Activated effector memory CD4-positive, alpha-beta T cell treated with anti-CD3 and anti-CD28 coated beads, Interleukin-2, amount 50 U/mL, for 16 hours (primary cell): ENCODE measurements at places on chromosomes 2 and 18.
A peak's percentile ranks its signal among the peaks of the same experiment; 100 is the strongest.

- no peak for DNase-seq
These were observed 101.4 kb downstream of the PTRHD1 start for GRCh38 chr2:24691806-24692205.

DNA sequence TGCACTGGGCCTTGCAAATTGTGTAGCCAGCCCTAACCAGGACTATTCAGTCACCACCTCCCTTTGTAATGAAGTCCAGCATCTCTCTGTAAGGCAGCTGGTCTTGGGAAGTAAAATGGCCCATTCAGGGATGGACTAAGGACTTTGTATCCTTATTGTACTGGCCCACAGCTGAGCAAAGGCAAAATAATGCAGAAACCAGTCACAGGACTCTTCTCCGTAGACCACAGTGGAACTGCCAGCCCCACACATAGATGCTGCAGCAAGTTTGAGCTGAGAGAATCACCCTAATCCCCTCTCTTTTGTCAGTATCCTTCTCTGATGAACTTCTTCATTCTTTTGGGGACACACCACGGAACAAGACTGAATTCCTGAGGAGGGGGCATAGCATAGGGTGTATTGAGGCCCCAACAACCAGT is 73.6 kb upstream of the RTN4 start:
- no peak for DNase-seq

DNA sequence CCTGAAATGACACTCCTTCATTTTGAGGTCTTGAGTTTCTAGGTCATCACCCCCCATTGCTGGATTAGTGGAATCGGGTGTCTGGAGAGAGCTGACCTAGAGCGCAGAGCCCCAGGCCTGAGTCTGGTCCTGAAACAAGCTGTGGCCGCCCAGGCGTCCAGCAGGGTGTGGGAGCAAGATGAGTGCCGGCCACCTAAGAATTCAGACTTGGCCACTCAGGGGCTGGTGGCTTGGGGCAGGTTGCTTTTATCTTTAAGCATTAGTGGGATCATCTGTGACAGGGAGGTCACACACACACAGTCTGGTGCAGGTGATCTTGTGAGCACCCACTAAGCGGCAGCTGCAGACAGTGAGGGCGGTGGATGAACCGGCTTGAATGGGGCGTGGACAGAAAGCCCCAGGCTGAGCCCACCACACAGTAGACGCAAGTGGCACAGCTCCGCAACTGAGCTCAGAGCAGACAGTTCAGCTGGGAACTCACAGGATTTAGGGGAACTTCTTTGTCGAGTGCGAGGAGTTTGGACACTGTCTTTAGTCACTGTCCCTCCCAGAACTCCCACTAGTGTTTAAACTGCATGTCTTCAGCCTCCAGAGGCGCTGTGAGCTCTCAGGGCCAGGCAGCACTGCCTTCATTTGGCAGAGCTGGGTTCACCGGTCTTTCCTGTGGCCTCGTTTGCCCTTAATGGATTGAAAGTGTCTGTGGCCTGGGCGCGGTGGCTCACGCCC is 21.5 kb downstream of the ITGB1BP1 start:
- DNase-seq, result peak; percentile 31

GRCh38 chr18:56148373-56148772 is 490.0 kb downstream of the TXNL1 start:
- DNase-seq, result no peak

GRCh38 chr2:115083225-115083624 is 640.8 kb downstream of the DPP10 start:
- no peak for DNase-seq

GRCh38 chr2:128425216-128425615 is 106.5 kb upstream of the HS6ST1 start:
- DNase-seq, result no peak

- DNase-seq, result peak; percentile 56
These were observed 107.4 kb downstream of the POLR1A start for GRCh38 chr2:85998071-85998991.

- DNase-seq, result no peak
These were observed 8.1 kb downstream of the FBXO48 start for GRCh38 chr2:68458981-68459380.

GRCh38 chr2:166167449-166167848 is 39.6 kb upstream of the SCN1A start:
- no peak for DNase-seq

DNA sequence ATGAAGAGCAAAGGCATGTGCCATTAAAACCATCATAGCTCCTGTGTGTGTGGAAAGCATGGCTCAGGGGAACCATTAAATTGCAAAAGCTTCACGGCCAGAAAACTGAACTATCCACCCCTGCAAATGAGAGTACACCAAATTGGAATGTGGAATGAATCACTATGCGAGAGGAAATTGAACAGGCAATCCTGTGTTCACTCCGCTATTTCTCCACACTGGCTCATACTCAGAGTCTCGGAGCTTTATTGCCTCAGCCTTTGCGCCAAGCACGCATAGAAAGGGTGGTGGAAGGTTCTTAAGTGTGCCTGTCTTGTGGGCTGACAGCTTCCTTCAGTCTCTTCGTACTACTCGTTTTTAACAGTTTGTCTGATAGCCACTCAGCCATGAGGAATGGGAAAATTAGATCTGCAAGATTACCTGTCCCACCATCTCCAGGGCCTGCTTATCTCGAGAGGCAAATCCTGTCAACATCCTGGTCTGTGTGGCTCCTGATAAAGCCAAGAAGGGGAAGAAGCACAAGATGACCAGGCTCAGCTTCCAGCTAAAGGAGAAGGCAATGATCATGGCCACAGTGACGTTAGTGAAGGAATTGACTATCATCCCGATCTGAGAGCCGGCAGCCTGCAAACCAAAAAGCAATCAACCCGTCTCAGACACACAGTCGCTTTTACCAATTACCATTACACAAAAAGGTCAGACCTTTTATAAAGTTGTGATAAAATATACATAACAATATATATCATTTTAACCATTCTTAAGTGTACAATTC is 34.9 kb downstream of the G6PC2 start:
- no peak for DNase-seq

- no peak for DNase-seq
These were observed 84.0 kb downstream of the LIPG start for GRCh38 chr18:49645841-49646351.

GRCh38 chr2:226873051-226873620 is 37.3 kb downstream of the RHBDD1 start:
- DNase-seq, result no peak

DNA sequence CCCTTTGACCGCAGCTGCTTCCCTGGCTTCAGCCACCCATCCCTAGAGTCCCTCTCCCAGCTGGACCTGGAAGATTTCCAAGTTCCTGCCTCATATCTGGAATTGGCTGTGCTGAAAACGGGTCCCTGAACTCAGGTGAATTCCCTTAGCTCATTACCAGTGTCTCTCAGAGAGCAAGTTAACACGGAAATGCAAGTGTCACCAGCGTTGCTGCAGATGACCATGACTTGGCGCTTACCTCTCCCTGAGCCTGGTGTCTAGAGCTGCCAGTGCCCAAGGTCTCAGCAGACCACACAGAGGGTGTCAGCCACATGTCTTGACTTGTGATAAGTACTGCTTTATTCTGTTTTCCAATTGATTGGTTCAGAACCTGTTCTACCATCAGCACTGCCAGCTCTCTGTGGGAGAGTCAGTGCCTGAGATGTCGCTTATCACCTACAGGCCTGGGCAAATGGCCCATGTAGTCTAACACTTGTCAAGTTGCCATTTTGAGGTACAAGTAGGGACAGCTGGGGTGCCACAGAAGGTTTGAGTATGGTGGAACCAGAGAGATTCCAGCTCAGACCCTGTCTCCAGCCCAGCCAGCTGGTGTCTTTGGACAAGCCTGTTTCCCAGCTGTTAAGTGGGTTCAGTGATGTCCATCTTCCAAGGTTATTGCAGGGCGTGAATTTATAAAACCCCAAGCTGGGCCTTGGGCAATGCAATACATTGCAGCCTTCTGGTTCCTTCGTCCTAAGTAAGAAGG is 48.7 kb downstream of the LYPD1 start:
- DNase-seq, result no peak

GRCh38 chr18:23994361-23994902 is 20.1 kb upstream of the TTC39C start:
- peak; percentile 81 for DNase-seq

DNA sequence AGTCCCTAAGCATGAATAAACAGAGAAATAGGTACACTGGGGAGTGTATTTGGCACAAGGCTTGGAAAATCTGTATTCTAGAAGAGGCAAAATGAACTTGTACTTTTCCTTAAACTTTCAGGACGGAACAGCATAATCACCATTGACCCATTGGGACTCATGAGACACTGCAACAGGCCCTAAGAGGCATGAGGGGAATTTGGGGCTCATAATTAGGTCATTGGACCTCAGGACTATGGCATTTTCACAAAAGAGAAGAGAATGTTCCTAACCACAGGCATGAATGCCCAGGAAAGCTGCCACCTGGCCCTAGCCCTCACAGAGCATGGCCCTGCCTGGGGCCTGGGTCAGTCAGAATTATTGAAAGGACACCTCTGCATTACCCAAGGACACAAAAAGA is 67.9 kb upstream of the PIK3C3 start:
- no peak for DNase-seq

GRCh38 chr2:11571170-11571569 is 37.3 kb downstream of the GREB1 start:
- peak; percentile 30 for DNase-seq

DNA sequence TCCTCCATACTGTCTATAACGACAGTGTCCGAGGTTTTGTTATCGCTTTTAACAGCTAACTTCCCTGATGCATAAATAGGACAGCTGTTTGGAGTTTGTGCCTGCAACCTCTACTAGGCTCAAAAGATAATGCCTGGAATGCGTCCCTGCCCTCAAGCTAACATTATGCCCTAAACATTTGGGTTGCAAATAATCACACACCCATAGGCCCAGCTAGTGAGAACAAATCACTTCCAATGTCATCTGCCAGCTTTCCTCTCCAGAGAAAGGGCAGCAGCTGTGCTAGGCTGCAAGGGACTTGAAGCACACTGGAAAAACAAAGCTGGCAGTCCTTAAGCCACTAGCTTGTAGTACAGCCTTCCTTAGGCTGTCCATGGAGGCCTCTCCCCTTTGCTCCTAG is 201.8 kb upstream of the LYPD1 start:
- DNase-seq, result no peak

DNA sequence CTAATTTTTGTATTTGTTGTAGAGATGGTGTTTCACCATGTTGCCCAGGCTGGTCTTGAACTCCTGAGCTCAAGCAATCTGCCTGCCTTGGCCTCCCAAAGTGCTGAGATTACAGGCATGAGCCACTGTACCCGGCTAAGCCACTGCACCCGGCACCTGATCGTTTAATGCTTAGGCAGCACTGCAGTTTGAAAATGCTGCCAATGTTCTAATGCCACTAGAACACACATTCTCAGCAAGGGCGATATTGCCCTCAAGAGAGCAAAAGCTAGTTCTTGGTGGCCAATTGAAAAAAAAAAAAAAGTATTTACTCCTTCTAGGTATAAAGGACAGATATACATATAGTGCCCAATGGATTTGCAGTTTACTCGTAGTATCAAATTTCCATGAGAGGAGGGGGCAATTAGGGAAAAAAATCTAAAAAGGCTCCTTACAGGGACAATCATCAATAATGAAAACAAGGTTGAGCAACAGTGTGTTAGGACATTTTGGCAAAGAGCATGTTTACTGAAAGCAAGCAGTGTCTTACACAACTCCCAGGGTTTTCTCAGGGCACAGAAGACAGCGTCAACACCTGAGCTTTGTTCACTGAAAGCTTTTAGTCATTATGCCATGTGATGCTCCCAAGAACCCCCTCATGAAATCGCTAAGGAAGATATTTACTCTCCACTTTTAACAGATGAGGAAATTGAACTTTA is 199.9 kb upstream of the PKDCC start:
- DNase-seq, result no peak

GRCh38 chr2:75853436-75853835 is 142.7 kb upstream of the GCFC2 start:
- no peak for DNase-seq

DNA sequence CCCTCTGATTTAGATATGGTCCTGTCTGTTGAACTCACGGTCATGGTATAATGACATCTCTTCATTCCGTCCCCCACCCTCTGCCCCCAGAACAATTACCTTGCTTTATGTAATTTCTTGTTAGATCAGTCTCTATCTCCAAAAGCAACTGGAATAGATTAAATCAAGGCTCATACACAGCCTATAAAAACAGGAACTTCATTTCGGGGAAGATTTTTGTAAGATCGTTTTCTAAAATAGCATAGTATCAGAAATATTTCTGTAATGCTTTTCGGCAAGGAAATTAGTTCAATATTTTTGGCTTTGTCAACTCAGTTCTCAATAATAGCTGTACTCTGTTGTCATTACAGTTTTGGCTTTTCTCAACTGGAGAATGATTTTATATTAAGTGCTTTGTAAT is 157.2 kb downstream of the FMNL2 start:
- DNase-seq, result no peak

GRCh38 chr2:113861740-113862139 is 28.1 kb upstream of the ACTR3 start:
- no peak for DNase-seq

DNA sequence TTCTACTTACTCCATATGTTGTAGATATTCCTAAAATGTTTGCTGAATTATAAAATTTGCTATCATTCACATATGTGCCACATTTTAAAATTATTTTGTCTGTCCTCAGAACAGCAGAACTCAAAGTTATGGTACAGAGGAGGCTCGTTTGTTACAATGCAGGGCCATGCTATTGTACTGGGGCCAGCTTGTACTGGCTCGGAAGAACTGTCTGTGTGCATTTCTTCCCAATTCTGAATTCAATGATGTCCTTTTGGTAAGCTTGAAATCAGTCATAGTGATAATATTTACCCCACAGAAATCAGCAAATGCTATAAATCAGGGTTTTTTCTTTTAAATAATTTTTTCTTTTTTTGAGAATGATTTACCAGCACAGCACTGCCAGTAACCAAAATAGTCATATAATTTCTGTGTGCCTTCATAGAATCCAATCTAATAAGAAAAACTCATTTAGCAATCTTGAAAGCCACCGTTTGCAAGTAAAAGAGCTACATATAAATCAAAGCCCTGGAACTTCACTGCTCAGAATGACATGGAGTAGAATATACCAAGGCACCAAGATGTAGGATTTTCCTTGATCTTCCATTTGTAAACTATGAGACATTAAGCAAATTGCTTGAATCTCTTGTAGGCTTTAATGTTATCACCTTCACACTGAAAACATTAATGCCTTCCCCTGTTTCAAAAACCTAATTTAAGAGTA is 90.7 kb upstream of the EPHA4 start:
- no peak for DNase-seq

DNA sequence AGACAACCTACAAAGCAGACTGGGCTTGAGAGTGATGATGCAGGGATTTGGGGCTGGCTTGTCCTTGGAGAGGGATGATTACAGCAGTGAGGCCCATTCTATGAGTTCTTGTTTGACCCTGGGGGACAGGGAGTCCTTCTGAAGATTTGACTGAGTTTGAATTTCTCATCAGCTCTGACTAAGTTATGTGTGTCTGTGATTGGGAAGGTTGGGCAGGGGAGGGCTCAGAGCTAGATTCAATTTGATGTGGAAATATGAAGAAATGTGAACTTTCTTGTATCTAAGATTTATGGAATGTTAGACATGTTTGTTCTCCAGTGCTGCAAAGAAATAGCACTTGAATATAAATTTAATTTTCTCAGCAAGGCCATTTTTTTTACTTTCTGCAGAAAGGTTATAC is 19.9 kb upstream of the IL1R2 start:
- DNase-seq, result no peak
